RWPE1 (cell line): ENCODE measurements at places on chromosomes 1 and 21.

DNA sequence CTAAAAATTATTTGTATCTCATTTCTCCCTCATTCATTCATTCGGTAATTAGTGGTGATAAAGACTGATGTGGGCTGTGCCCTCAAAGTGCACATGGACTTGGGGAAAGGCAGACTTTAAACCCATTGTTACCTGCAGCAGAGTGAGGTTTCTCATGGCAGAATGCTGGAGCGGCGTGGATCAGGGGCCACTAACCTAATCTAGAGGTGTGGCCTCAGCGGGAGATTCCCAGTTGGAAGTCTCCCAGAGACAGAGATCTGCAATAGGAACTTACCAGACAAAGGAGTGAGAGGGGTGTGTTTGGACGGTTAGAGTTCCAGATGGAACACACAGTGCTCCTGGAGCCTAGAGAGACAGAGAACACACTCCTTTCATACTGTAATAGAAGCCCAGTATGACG, 73.5 kb downstream of the VPS26C start:
- no peak for DNase-seq

GRCh38 chr21:23452384-23453083, 2154.7 kb downstream of the MRPL39 start:
- DNase-seq = no peak

GRCh38 chr1:21344750-21345443, 54.6 kb upstream of the ECE1 start:
- DNase-seq = no peak

DNA sequence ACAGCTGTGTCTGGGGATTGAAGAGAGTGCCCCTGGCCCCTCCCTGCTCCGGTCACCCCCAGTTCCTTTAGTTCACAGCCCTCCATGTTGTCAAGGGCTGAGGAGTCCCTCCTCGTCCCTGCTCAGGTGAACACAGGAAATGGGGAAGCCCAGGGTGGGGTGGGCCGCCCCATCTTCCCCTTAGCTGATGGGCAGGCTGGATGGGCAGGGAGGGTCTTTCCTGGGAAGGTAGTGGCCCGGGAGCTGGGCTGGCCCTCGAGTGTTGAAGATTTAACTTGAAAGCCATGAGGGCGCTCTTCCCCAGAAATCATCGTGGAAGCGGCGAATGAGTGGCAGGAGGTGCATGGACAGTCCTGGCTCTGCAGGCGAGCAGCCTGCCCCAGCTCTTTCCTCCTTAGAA, 18.3 kb upstream of the NPHP4 start:
- DNase-seq = no peak

DNA sequence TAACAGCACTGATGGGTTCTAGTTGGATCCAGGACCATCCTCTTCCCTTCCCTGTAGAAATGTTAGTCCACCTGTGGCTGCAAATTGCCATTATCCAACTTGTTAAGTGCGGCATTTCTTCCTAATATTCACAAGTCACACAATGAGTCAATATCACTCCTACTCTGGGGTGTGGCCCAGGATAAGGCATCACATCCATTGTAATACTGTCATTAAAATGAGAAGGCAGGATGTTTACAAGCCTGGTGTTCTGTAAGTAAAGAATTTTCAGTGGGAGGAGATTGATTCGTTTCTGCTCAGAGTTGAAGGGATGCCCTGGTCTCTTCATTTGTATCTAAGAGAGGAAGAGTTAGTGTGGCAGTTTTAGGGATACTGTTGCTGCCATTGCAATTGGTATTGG, 18.1 kb upstream of the ARHGAP29 start:
- DNase-seq = peak; percentile 46

GRCh38 chr1:39317910-39318633, 113.6 kb downstream of the MACF1 start:
- no peak for DNase-seq

GRCh38 chr1:21752186-21752585, 30.8 kb downstream of the USP48 start:
- DNase-seq = no peak

- no peak for DNase-seq
These were observed 5.8 kb upstream of the TGFB2 start for GRCh38 chr1:218339267-218339831.

GRCh38 chr1:73980324-73981040, 217.5 kb downstream of the LRRIQ3 start:
- no peak for DNase-seq

GRCh38 chr1:16972189-16972895, 8.1 kb downstream of the MFAP2 start:
- no peak for DNase-seq

- DNase-seq = peak; percentile 36
These were observed 19.7 kb downstream of the ACBD6 start for GRCh38 chr1:180482425-180483275.

DNA sequence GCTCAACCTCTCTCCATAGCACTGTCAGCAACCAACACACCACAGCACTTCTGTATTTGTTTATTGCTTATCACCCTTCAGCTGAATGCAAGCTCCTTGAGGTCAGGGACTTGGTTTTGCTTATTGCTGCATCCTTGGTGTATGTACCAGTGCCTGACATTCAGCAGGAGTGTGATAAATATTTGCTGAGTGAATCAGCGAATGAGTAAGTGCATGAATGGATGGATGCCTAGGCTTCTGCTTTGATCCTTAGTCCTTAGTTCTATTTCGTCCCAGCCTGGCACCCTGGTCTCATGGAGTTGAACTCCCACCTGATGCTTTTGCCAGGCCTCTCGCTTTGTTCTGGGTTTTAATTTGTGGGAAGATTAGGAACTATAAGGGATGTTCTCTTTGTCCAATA, 88.2 kb downstream of the ZSCAN20 start:
- peak; percentile 8 for DNase-seq

GRCh38 chr1:30189818-30190500, 533.4 kb downstream of the MATN1 start:
- DNase-seq = no peak

GRCh38 chr1:6260961-6261614, at the start of gene GPR153:
Gene GPR153 (minus strand): TSS chr1:6261098. CDS start chr1:6254905, 6,193 bp downstream.
- no peak for DNase-seq
